ENCODE measurements at places on chromosomes 7 and 10. TPM values are rescaled to one million over a fixed set of nuclear protein-coding genes. Genes with fewer than 3 reads are reported as not detected.

KIF5B gene
- total RNA-seq = 107 TPM

INSYN2A gene
- not detected for total RNA-seq

PAX4 gene
- total RNA-seq = not detected

UBE2H gene
- total RNA-seq = 103 TPM

HGF gene
- 0.49 TPM for total RNA-seq

HYCC1 gene
- 37.4 TPM for total RNA-seq

LFNG gene
- total RNA-seq = 46.8 TPM
